ENCODE measurements at places on chromosomes 7 and 10. TPM values are rescaled to one million over a fixed set of nuclear protein-coding genes. Genes with fewer than 3 reads are reported as not detected.

- DNase-seq = no peak
- H3K27ac ChIP-seq = no peak overlapping the region
These were observed 125.6 kb upstream of the STEAP4 start for GRCh38 chr7:88432301-88432700.

DNA sequence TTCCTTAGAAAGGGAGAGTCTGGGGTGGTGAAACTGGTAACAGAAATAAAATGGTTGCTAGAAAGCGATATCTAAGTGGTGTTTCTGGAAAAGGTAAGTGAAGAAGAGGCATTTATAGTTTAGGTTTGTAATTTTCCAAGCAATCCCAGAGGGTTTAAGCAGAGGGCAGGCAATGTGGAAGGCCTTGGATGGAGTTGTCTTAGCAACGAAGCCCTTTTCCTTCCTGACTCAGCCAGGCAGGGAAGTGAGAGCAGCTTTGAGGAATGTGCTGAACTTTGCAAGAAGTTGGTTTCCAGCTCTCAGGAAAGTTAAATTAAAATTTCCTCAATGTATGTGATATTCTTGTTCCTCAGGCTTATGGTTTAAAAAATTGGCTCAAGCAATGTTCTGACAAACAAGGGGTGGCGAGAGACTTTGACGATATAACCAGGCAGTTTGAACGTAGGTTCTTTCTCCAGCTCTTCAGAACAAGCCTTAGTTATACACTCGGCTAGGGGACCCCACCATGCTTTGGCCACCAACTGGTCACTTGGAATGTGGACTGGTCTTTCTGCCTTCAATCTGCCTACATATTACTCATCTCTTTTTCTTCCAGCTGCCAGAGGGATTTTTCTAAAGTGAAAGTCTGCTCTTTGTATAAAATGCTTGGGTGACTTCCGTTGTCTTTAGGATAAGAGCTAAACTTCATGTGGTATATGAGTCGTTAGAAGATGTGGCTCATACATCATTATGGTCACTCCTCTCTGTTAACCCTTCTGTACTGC lies 66.9 kb upstream of the SLC25A13 start:
- H3K4me1 ChIP-seq = no peaks in the 10 kb centered on the region
- H3K36me3 ChIP-seq = no peaks in the 10 kb centered on the region
- H3K4me3 ChIP-seq = no peak overlapping the region
- DNase-seq = no peak

GRCh38 chr10:51046654-51047053 lies 27.6 kb upstream of the PRKG1 start:
- no peak overlapping the region for H3K27ac ChIP-seq
- H3K36me3 ChIP-seq = no peaks in the 10 kb centered on the region
- no peak overlapping the region for H3K4me3 ChIP-seq

VPS37D gene
- not detected for total RNA-seq

Measured in activated CD4-positive, alpha-beta T cell treated with anti-CD3 and anti-CD28 coated beads, Interleukin-2, amount 10 ng/mL, durations not matched to agents 7 days and 5 days (primary cell).